Caco-2 (cell line): ENCODE measurements at places on chromosomes 12 and 14. TPM values are rescaled to one million over a fixed set of nuclear protein-coding genes. Genes with fewer than 3 reads are reported as not detected.

Gene FOXN3
- total RNA-seq: 20.6 and 24.8 TPM in 2 replicates

DNA sequence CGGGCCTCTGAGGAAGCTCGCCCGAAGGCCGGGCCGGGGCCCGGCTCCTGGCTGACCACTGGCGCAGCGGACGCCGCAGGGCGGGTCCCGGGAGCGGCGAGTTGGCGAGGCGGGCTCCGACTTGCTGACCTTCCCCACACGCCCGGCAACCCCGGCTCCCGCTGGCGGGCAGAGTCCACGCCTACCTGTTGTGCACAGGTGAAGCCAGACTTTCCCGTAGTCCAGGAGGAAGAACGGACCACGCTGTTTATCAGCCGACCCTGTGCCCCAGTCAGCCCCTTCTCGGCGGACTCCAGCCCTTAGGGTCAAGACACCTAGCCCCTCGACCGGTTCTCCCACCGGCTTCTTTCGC, 407 bp downstream of the HEATR5A start:
- DNase-seq: peak; percentile 93

- DNase-seq: no peak
Observed at GRCh38 chr12:42609605-42610004, 20.1 kb upstream of the PRICKLE1 start.

Gene ABCC9
- total RNA-seq: 123 and 130 TPM in 2 replicates

Gene SLCO1B1
- total RNA-seq: 0.18 and 0.51 TPM in 2 replicates

DNA sequence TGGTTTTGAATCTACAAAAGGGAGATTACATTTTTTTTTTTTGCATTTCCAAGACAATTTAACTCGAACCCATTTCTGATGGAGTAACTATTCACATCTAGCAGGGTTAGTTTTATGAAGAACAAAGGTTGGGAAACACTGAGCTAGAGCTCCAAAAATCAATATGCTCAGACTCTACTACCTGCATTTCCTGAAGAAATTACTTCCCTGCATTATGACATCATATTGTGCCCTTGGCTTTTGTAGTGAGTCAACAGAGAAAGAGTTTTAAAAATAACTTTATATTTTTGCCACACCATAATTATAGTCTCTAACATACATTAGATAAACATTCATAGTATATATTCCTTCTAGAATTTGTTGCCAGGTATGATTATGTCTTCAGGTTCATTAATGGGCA, 14.8 kb downstream of the GRIP1 start:
- DNase-seq: no peak
